ENCODE measurements at places on chromosomes 12 and 14.

DNA sequence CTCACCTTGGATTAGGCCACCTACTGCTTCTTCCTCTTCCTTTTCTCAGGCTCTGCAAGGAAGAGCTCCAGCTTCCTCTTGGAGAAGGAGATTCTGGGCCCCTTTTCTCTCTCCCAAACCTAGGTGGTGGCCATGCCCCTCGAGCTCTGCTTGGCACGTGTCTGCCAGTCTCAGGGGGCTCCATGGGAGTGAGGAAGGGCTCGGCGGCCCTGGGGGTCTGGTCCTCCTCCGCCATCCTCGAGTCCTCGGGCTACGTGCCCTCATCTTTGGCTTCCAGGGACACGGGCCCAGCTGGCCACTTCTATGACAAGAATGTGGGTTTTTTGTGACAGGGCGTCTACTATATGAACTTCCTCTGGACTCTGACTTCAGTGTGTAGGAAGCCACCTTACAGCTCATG lies 34.3 kb downstream of the HSP90AA1 start:
- no peak for DNase-seq

DNA sequence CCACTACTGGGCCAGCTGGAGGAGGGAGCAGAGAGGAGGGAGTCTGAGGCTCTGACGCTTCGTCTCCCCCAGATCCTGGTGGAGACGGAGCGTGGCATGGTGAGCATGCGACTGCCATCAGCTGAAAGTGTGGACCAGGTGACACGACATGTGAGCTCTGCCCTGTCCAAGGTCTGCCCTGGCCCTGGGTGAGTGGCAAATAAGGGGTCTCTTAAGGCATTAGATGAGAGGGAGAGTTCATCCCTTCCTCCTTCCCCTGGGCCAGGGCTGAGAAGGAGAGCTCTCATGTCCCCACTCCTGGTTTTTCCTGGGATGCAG lies 2.5 kb downstream of the CARMIL3 start:
- DNase-seq = no peak

- no peak for DNase-seq
These were observed 2.9 kb downstream of the BEGAIN start for GRCh38 chr14:100584056-100585031.

- no peak for DNase-seq
These were observed 38.7 kb downstream of the KLC1 start for GRCh38 chr14:103667671-103668070.

GRCh38 chr12:1995205-1995896 lies 8.9 kb downstream of the DCP1B start:
- no peak for DNase-seq

- DNase-seq = no peak
These were observed 8.3 kb downstream of the PROX2 start for GRCh38 chr14:74867673-74868072.

GRCh38 chr14:59251811-59252771 lies 63.6 kb downstream of the DAAM1 start:
- no peak for DNase-seq

- no peak for DNase-seq
These were observed 56.4 kb downstream of the VCPKMT start for GRCh38 chr14:50059763-50060616.

- no peak for DNase-seq
These were observed 201.2 kb upstream of the DDHD1 start for GRCh38 chr14:53354336-53354735.

DNA sequence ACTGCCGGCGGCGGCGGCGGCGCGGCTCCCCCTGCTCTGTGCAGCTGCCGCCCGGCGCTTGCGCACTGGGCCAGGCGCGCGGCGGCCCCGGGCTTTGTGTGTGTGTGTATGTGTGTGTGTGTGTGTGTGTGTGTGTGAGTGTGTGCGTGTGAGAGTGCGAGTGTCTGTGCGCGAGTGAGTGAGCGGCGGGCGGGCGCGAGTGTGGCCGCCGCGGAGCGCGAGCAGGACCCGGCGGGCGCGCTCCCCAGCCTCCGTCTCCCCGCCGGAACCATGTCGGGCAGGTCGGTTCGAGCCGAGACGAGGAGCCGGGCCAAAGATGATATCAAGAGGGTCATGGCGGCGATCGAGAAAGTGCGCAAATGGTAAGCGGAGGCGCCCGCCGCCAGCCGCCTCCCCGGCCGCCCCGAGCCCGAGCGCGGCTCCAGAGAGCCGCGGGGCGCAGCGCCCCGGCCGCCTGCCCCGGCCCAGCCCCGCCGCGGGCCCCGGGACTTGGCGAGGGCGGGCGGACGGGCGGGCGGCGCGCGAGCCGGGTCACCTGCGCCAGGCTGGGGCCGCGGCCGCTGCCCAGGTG lies at the start of gene BCL7A:
BCL7A (plus strand) TSS at position 63 of the 571 bp plus-strand sequence; CDS start at position 271, 208 bp downstream.
- peak; percentile 63 for DNase-seq

DNA sequence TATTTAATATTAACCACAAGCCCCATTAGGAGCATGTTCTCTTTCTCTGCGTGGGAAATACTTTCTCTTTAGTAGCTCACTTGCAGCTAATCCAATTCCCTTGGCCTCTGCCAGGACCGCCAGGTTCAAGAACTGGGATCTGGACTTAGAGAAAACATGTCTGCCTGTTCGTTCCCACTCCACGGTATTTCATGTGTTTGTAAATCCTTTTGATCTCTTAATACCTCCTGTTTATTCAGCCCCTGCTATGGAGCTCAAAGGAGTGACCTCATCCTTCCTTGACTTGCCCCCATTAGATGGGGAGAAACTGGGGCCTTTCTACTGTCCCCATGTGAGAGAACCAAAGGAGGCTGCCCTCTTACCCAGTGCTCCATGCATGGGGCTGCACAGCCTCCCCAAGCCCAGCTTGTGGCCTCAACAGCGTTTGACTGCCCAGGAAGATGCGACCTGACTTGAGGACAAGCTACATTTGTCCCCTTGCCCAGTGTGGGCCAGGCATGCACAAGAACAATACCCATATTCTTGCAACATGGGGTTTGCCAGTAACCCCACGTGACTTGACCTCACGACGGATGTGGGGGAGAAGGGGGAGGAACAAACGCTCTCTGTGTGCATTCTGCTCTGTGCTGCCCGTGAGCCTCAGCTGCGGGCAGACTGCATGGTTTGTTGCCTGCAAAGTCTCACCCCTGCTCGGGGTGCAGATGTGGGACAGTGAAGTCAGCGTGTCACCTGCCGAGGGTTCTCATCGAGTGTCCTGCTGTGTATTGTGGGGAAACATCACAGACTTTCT lies 30.3 kb downstream of the CD9 start:
- DNase-seq = peak; percentile 97

GRCh38 chr14:104639885-104640548 lies 35.4 kb upstream of the TMEM179 start:
- DNase-seq = no peak

Measured in Jurkat, Clone E6-1 (cell line).